Stimulated activated CD4-positive, alpha-beta T cell treated with anti-CD3 and anti-CD28 coated beads, TNF-alpha, amount 100 ng/mL, for 4 hours (primary cell): ENCODE measurements at places on chromosomes 7 and 10.

GRCh38 chr10:45257600-45257999 is 57.8 kb downstream of the OR13A1 start:
- no peak for DNase-seq

DNA sequence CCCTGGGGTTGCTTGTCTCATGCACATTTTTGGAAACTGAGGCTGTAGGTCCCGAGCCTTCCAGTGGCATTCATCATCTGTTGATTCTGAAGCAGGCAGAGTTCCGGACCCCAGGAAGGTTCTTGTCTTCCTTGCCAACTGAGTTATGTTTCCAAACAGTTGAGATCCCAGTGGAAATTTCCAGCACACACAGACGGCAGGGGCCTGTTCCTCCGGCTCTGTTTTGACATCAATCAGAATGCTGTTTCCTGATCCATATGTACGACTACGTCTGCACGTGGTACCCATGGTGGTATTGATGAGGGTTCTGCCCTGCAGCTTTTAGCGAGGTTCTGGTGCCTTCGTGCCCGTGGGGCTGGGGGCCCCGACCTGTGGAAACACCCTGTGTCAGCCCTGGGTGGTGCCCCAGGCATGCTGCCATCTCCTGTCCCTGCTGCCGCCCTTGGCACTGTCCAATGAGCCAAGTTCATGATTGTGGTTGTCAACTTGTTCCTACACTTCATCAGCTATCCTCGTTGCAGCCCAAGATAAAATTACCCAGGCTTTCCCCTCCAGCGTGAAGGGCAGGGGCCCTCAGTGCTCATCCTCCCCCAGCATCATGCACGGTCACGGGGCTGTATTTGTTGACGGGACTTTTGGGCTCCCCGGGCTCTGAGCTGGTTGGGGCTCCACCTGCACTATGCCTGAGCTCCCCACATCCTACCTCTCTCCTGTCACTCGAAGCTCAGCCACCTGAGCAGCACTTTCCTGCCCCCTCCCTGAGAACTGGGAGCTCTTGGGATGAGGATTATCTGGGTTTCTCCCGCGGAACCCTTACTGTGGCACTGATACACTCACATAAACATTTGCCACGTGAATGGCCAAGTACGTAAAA is 7.8 kb upstream of the DPYSL4 start:
- DNase-seq: no peak

DNA sequence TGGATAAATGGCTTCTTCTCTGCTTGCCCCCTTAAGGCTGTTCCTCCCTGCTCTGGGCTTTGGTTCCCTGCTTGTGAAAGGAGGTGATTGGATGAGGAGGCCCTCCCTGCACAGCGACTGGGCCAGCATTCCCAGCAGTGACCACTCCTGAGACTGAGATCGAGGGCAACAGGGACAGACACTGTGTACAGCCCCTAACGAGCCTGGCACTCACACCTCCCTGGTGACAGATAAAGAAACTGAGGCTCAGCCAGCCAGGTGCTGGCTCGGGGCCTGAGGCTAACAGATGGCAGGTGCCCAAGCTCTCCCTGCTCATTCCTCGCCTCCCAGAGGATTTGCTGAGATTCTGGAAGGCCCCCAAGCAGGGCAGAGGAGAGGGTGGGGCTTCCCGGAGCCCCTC is 12.0 kb upstream of the AQP1 start:
- DNase-seq: no peak

- no peak for DNase-seq
These were observed 64.9 kb upstream of the PALS2 start for GRCh38 chr7:24508316-24508715.
